ENCODE measurements at places on chromosomes 5 and 9.

GRCh38 chr5:132746954-132747615 lies at the start of gene CCNI2:
CCNI2 (plus strand) TSS chr5:132747426; CDS start chr5:132747496, 70 bp downstream.
- DNase-seq, result peak; percentile 91

DNA sequence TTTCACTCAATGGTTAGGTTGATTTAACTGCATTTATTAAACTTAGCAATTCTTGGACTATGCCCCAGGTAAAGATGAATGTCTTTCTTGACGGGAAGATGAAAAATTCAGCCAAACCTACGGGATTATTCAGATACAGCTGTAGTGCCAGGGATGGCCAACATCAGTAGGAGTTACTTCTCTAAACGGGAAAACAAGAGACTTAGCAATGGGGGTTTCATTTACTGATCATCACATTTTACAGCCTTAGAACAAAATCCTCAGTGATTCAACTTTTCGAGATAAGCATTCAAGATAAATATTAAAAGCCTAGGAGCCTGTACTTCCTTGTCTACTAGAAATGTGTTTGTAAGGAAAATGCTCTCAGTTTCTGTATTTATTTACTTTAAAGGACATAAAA lies 46.1 kb downstream of the S1PR3 start:
- no peak for DNase-seq

DNA sequence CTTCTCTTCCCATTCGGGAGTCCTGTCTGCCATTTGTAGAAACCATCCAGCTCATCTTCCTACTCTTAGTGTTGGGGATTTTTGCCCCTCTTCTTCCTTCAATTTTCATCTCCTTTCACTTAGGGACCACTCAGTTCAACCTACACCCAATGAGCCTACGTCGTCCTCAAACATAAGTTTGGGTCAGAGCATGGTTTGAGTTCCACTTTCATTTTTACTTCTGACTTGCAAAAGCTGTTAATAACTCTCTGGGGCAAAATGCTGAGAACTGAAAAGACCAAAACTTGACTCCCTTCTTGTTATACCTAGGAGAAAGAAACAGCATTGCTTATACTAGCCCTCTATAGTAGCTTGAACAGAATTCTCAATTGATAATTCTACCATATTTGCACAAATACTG lies 381.5 kb upstream of the MPDZ start:
- DNase-seq, result no peak

GRCh38 chr5:180523629-180524466 lies 29.7 kb downstream of the CNOT6 start:
- DNase-seq, result no peak

- no peak for DNase-seq
Observed at GRCh38 chr5:74918232-74918669, 52.1 kb upstream of the FAM169A start.

- DNase-seq, result no peak
Observed at GRCh38 chr9:97578846-97579245, 54.3 kb downstream of the TSTD2 start.

- no peak for DNase-seq
Observed at GRCh38 chr5:40277161-40277906, 402.4 kb upstream of the PTGER4 start.

DNA sequence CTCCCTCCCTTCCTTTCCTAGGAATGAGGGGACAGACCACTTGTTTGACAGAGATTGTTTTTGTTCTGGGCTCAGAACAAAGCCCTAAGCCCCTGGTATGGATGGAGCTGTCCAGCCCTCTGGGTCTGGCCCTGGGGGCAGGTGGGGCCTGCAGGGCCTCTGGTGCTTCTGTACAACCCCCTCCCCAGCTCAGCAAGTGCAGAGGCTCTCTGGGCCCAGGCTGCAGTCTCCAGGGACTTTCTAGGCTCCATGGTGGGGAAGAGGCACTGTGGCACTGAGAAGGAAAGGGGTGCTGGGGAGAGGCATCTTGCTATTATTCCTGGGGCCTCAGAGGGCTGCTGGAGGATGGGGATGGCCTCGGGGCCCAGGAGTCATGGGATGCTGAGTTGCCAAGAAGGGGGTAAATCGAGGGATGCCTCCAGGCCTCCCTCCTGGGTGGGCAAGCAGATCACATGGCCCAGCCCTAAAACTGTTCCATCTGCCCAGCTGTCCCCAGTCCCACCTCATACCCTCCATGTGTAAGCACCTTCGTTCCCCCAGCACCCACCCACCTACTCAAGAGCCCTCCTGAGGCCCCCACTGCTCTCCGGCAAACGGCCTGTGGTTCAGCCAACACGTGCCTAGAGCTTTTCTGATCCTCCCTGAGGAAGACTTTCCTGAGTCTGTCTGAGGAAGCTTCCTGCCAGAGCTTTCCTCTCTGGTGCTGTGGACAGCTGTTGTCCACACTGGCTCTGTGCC lies 225.7 kb downstream of the CACNA1B start:
- DNase-seq, result no peak

DNA sequence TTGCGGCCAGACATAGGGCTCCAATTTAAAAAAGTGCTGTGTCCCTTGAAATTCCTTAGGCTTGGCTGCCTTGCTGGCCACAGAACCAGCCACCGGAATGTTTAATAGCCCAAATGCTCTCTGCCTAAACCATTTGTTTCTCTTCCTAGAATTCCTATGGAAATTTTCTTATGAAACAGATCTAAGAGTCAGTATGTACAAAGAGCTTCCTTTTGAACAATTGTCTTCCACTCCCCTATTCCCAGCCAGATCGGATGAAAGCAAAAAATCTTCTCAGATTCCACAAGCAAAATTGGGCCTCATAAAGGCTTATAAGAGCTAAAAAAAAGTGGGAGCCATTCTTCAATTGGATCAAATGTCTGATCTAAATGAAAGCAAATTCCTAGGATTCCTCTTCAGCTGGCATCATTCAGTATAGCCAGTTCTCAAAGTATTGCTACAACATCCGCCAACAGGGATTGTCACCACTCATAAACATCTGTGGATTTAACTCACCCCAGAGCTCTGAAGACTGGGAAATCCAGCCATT lies 104.3 kb downstream of the CEMIP2 start:
- DNase-seq, result peak; percentile 67

DNA sequence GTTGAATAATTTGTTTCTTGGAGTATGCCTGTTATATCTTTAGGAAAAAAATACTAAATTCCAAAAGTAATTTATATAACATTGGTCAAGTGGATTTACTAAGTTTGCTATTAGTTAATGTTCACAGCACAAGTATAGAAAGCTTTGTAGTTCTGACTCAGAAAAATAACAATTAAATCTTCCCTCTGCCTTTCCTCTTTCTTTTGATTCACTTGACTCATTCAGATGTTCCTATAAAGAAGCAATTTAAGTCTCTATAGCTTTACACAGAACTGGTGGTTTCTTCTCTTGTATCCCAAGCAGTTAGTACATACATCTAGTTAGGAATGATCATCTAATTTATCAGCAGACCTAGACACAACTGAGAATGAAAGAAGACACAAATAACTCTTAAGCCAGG lies 4.5 kb upstream of the CDC42SE2 start:
- no peak for DNase-seq

All from GM23338 (cell line).